ENCODE measurements at places on chromosomes 7 and 10. TPM values are rescaled to one million over a fixed set of nuclear protein-coding genes. Genes with fewer than 3 reads are reported as not detected.

TMEM270 gene
- not detected for total RNA-seq

OR6V1 gene
- total RNA-seq, result not detected

STEAP1B gene
- not detected for total RNA-seq

POLR2J2 gene
- 0.28 TPM for total RNA-seq

GNGT1 gene
- total RNA-seq, result not detected

MOGAT3 gene
- not detected for total RNA-seq

NOS3 gene
- total RNA-seq, result 0.63 TPM

FAM13C gene
- 0.05 TPM for total RNA-seq

SYT15B gene
- 3.5 TPM for total RNA-seq

NKX1-2 gene
- 0.06 TPM for total RNA-seq

OPALIN gene
- not detected for total RNA-seq

TAS2R41 gene
- total RNA-seq, result not detected

PIP4K2A gene
- 24.9 TPM for total RNA-seq

HOXA11 gene
- 0.70 TPM for total RNA-seq

FAM25G gene
- total RNA-seq, result not detected

GPR15LG gene
- not detected for total RNA-seq

GIMAP2 gene
- not detected for total RNA-seq

RGR gene
- not detected for total RNA-seq

ACTR3C gene
- 0.36 TPM for total RNA-seq

C7orf57 gene
- total RNA-seq, result 0.18 TPM

BLNK gene
- not detected for total RNA-seq

KIAA1549 gene
- 6.2 TPM for total RNA-seq

LRGUK gene
- 0.60 TPM for total RNA-seq

STAG3 gene
- not detected for total RNA-seq

URGCP gene
- 27.5 TPM for total RNA-seq

Measured in A549 treated with GW870086 at 1 μM for 4 hours (cell line).